ENCODE measurements at places on chromosomes 2 and 18.

DNA sequence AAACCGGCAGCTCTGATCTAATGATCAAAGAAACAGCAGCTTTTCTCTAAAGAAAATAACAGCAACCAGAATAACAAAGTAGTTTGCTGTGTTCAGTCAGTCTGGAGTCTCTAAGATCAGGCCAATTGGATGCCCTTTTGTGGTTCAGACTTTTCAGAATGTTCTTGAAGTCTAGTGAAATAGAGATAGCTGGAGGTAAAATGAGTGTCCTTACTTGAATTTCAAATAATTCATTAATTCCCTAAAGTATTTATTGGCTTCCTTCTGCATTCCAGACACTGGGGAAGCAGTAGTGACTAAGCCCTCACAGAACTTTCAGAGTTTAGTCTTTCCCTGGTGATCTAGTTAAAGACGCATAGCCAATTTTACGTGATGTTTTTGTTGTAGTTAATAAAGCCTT, 58.7 kb downstream of the C18orf54 start:
- DNase-seq = no peak

DNA sequence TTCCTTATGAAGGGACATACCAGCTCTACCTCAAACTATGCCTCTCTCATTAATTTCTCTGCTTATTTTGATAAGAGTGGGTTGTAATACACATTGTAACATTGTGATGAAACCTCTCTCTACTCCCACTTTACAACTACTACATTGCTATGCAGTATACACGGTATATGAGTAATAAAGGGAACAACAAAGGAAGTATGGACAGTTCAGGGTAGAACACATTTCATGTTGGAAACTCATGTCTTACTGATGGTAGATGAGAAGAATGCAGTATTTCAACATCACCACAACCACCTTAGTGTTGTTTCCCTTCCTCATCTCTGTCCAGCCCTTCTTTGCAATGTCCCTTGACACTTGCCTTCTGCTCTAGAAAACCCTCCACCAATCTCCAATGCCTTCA, 515.9 kb upstream of the CELF4 start:
- DNase-seq = no peak

DNA sequence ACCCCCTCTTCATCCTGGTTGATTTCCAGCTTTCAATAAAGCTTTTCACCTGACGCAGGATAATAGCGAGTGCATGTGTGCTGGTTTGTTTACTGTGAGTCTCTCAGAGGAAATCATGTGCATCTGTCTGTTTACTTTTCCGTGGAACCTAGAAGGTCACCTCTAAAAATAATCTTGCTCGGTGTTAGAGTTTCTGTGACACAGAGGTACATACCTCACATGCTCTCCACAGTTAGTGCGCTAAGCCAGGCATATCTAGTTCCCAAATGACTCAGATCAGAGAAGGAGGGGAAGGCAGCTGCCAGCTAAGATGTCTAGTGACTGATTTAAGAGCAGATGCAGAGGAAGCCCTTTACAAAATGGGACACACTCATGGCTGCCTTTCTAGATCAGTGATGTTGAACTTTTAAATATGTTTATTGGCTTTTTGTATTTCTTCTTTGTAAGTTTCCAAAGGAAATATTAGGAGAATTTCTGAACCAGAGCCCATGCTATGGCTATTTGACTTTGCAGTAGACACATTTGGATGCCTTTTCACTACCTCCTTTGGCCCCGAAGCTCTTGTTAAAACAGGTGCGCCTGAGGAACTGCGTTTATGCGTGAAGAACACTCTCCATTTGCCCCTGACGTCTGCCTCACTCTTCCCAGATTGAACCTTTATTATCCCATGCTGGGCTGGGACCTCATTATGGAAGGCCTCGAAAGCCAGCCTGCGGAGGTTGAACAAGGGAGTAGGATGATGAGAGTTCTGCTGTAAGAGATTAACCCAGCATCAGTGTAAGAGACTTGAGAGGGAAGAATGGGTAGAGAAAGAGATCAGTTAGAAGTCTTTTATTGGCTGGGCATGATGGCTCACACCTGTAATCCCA, 145.6 kb downstream of the FAM161A start:
- DNase-seq = peak; percentile 38

GRCh38 chr18:50748243-50749229, 71.3 kb downstream of the MRO start:
- no peak for DNase-seq

GRCh38 chr2:187986390-187987105, 305.1 kb upstream of the GULP1 start:
- peak; percentile 60 for DNase-seq
